ENCODE measurements at places on chromosomes 5 and 9.

GRCh38 chr5:143008809-143009521, 238.8 kb downstream of the ARHGAP26 start:
- peak; percentile 92 for DNase-seq

DNA sequence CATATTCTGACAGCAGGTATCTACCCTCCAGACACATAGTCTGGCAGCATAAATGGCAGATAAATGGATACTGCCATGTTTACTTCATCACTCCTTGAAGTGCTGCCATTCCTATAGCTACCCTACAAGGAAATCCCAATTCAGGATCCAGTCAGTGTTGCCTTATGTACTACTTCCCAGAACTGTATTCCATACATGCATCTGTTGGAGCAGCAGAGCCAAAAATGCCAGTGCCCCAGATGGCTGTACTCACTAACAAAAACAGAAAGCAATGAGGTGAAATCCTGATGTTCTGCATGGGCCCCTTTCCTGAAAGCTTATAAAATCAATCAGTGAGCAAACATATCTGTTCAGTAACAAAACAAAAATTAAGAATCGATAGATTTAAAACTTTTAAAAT, 490.0 kb upstream of the COX7C start:
- no peak for DNase-seq

DNA sequence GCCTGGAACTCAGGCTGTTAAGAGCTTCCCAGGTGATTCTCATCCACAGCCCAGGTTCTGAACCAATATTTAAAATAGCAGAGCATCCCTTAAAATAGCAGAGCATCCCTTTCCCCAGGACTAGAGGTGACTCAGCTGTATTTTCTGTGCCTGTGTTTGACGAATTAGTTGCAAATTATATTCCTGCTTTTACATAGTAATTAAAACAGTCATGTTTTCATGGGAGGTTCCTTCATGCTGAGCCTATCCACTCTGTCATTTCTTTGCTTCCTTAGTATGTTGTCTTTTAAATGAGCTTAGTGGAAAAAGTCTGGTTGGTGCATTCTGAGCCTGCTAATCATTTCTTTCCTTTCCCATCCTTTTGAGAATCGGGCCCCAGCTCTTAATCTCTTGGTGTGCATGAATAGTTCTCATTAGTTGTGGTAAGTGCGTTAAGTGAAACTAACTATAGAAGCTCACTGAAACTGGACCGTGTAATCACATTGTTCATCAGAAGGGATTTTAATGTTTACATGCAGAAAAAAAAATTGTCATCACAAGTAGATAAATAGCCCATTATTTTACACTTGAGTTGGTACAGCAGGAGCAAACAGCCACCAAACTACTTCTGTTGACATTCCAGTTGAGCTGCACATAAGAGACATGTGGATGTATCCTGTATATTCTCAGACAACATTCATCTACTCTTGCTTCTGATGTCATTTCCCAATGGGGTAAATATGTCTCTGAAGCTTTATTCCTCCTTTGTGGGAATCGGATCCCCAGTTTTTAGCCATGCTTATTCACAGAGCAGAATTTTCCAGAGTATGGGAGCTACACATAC, 596.9 kb upstream of the WWC1 start:
- DNase-seq = no peak

- peak; percentile 76 for DNase-seq
These were observed 53.7 kb downstream of the MAP1B start for GRCh38 chr5:72160959-72161358.

GRCh38 chr5:160697281-160697680, 154.7 kb downstream of the ATP10B start:
- no peak for DNase-seq

GRCh38 chr5:157670662-157671591, at the start of gene C5orf52:
C5orf52 (plus strand) TSS chr5:157671533; CDS start chr5:157671615, 82 bp downstream.
- DNase-seq = peak; percentile 39

GRCh38 chr9:127034691-127035090, 87.7 kb downstream of the ANGPTL2 start:
- no peak for DNase-seq

GRCh38 chr5:115624994-115625393, 842 bp downstream of the TMED7 start:
- no peak for DNase-seq

DNA sequence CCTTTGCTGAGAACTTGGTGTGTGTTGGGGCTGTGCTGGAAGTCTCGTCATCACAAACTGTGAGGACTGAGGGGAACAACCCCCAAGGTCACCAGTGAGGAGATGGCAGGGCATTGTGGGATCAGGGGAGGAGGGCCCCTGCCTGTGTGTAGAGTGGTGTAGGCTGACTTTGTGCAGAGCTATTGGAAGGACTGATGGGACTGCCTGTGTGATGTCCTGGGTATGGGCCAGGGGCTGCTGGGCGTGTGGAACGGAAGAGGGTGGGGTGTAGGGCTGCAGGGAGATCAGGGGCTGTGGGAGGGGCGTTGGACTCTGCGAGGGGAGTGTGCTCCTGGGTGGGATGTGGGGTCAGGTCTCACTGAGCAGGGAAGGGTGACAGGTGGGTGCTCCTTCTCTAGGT, 3.6 kb downstream of the WNK2 start:
- DNase-seq = no peak

DNA sequence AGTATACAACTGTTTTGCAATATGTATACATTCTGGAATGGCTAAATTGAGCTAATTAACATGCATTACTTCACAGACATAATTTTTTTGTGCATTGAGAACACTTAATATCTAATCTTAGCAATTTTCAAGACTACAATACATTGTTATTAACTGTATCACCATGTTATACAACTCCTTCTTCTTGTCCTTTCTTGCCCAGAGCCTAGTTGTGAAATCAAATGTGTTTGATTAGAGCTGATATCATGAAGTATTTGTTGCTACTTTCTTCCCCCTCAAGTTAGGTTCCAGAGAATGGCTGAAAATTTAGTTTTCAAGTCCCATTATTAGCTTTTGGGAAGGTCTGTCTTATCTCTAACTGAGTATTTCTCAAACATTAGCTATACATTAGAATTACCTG, 607.8 kb downstream of the PSAT1 start:
- DNase-seq = no peak

DNA sequence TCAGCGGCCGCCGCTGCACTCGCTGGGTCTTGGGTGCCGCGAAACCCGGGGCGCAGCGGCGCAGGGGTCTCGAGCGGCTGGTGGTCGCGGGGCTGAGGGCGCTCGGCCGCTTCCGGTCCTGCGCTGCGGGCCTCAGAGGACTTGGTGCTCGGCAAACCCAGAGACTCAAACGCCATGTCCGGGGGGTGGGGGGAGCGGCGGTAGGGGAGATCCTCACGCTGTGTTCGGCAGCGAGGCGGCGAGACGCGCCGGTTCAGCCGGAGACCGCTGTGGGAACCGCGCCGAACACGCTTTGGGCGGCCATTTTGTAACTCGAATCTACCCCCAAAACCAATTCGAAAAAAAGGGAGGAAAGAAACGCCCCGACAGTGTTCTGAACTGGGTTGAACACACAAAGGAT, 317.5 kb upstream of the CDH18 start:
- DNase-seq = no peak

DNA sequence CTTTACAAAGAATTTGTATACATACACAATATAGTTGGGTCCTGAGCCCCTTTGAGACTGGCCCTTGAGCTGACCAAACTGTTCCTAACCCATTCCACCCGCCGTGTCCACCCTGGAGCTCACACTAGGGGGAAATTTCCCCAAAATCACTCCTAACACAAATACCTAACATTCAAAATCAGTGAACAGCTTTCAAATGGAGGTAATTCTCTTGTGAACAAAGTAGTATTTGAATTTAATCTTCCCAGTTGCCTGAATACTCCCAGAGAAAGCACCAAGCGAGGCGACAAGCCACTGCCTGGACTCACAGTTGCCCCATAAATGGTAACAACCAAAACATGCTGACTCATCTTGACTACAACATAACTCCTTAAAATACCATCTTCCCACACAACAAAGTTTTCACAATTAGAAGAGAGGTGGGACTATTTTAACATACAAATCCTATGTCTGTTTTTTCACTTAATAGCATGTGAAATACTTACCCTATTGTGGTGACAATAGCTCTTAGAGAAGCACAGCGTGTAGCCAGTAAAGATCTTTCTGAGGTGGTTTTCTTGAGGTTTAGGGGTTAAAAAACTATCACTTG, 31.7 kb upstream of the SCAMP1 start:
- DNase-seq = peak; percentile 23

DNA sequence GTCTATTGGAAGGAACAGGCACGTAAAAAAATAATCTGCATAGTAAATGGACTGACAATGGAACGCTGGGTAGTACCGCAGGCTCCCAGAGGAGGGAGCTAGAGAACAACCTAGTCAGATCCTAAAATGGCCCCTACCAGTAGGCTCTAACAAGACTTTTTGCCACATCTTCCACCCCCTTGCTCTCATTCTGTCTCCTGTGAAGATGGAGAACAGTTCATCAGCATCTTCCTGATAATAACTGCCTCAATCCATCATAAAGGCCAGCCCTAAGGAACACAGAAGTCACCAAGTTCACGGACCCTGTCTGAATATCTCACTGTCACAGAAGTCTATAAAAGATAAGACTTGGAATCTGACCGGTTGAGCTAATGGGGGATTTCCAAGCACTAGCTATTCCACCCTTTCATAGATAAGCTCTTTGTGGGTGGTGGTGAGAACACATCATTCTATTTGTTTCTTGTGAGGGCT, 133.4 kb downstream of the SLC1A3 start:
- DNase-seq = peak; percentile 51

DNA sequence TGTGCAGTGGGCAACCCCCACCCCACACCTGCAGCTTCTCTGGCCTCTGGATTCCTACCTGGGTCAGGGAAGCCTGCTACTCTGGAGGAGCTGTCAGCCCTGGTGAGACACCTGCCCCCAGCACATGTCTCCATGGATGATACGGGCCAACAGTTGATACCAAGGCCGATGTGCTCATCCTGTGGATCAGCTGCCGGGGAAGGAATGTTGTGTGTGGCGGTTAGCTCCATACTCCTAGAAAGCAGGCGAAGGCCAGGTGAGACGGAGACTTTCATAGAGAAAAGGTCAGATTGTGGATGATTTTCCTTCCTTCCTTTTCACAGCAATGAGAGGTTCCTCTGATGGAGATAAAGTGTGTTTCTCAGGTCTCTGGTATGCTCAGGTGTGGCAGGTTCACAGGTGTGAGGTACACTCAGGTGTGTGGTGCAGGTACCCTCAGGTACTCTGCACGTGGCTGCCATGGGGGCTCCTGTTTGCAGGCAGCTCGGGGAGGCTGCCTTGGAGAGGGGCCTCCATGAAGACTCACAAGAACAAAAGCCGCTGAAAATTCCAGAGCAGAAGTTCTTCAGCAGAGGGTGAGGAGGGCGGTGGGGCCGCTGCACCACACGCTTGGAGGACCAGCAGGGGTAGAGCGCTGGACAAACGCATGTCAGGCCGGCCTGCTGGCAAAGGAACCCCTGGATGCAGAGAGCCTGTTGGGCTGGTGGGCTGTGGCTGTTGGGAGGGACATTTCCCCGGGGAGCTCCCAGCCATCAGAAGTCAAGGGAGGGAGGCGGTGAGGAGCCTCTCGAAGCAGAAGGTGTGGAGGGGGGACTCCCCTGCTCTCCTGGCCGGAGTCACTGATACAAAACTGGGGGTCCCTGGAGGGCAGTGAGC, 5.1 kb upstream of the AHRR start:
- DNase-seq = no peak

GRCh38 chr5:120007598-120007997, 378.2 kb downstream of the FAM170A start:
- no peak for DNase-seq

DNA sequence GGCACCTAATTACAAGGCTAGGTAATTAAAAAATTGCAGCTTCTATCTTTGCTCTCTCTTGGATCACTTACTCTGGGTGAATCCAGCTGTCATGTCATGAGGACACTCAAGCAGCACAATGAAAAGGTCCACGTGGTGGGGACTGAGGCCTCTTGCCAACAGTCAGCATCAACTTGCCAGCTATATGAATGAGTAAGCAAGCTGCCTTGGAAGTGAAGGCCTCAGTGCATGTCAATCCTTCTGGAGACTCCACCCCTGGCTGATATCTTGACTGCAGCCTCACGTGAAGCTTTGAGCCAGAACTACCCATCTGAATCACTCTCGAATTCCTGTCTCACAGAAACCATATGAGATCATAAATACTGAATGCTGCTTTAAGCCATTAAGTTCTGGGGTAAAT, 140.5 kb downstream of the SNX18 start:
- DNase-seq = peak; percentile 74

DNA sequence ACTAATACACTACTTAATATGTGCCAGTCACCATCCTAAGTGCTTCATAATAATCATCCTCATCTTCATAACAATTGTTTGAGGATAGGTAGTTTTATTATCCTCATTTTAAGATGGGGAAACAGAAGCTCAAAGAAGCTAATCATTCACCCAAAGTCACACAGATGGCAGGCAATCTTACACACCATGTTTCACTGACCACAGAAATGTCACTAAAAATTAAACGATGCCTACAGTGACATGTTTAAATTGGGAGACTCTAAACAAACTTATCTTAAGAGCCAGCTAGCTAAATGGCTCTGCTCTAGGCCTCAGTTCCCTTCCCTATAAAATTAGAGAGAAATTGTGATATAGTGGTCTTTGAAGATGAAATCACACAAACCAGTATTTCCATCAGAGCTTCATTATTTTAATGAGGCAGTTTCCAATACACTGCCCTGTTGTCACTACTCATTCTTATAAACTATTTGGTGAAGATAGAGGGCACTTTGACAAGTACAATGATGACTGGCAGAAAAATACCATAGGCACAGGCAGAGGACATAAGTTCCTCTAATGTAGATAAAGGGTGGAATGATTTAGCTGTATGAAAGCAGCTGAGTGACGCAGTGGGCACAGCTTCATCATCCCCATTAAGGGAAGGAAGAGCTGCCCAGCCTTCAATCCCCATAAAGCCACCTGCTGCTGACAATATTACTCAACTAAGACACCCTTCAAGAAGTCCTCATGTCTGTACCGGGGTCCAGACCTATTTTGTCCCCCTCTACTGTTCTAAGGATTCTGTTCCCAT, 224.1 kb downstream of the ACTL7B start:
- DNase-seq = no peak

- DNase-seq = no peak
These were observed 17.6 kb downstream of the FLT4 start for GRCh38 chr5:180631549-180632383.

DNA sequence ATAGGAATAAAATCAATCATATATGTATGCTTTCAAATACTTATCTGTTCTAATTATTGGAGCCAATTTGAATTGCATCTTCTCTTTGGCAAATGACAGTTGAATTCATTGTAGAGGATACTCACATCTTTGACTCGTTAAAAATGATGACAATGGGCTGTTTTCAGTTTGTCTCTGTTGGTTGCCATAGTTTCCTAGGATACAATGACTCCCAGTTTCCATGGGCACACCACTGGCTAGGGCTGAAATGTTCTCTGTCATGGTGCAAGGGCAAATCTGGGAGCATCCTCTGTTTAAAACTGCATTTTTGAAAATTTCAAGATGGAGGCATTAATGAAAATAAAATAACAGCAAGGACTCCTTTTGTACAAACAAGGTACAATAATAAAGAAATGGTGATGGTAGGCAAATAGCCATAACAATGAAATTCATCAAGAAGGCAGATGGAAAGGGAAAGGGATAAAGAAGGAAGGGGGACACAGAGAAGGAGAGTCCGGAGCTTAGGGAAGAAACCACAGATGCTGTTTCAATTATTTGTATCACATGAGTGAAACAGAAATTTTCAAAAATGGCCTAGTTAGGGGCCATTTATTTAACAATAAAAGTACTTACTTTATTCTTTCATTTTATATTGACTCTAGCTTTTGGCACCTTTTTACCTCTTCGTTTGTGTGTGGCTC, 378.8 kb upstream of the SEMA6A start:
- no peak for DNase-seq

GRCh38 chr5:170181902-170182301, 50.9 kb upstream of the C5orf58 start:
- DNase-seq = no peak

All from fibroblast of skin of right biceps (primary cell).